ENCODE measurements at places on chromosomes 7 and 10. TPM values are rescaled to one million over a fixed set of nuclear protein-coding genes. Genes with fewer than 3 reads are reported as not detected.

- DNase-seq: no peak
Observed at GRCh38 chr7:97094284-97094930, 23.1 kb upstream of the SDHAF3 start.

- DNase-seq: peak; percentile 22
Observed at GRCh38 chr7:110889335-110889734, 201.6 kb upstream of the LRRN3 start.

- no peak for DNase-seq
Observed at GRCh38 chr10:95392681-95393164, 101.9 kb upstream of the PDLIM1 start.

DNA sequence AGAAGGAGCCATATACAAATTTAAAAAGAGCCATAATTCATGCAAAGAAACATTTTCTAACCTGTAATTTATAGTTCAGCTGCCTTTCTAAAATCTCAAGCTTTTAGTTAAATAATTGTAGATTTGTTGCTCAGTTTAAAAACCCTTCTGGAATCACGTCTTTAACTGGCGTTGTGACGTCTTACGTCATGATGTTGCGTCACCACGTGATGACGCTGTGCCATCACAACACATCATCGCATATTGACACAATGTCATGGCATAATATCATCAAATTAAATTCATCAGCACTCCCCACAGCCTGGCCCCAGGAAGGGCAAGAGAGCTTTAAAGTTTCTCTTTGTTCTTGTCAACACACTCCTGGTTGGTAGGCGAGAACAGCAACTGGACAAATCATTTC, 194.8 kb downstream of the GRM8 start:
- DNase-seq: no peak

DNA sequence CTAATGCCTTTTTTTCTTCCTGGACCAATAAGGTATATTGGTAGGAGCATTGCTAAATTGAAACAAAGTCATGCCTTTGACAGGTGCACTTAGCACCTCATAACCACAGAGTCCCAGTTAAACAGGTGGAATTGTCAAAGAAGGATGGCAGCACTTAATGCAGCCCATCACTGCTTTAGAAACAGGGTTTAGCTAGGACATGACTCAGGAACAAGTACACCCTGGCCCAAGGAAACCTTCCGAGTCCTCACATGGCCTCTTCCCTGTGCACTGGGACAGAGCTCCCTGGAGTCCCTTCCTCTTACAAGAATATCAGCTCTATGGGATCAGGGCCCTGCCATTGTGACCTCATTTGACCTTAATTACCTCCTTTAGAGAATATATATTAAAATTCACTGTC, 382.7 kb downstream of the EXOC4 start:
- no peak for DNase-seq

DNA sequence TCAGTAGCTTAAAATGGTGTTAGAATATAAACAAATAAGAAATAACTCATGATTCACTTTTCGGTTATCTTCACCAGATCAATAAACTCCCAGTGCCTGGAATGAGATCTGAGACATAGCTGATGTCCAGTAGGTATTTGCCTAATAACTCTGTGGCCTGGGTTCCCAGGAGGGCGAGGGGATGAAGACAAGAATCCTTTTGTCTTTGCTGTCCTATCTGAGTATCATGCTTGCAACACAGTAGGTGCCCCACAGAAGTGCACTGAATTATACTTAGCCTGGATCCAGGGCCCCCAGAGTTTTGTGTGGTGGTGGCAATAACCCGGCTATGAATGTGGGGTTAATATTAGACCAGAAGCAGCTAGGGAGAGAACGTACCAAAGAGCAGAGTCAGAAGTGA, 350.1 kb upstream of the AOAH start:
- no peak for DNase-seq

The CCL26 gene
- total RNA-seq: 19.5 TPM
